ENCODE measurements at places on chromosomes 12 and 14.

- DNase-seq: no peak
Observed at GRCh38 chr12:61536525-61536924, 723.7 kb upstream of the USP15 start.

DNA sequence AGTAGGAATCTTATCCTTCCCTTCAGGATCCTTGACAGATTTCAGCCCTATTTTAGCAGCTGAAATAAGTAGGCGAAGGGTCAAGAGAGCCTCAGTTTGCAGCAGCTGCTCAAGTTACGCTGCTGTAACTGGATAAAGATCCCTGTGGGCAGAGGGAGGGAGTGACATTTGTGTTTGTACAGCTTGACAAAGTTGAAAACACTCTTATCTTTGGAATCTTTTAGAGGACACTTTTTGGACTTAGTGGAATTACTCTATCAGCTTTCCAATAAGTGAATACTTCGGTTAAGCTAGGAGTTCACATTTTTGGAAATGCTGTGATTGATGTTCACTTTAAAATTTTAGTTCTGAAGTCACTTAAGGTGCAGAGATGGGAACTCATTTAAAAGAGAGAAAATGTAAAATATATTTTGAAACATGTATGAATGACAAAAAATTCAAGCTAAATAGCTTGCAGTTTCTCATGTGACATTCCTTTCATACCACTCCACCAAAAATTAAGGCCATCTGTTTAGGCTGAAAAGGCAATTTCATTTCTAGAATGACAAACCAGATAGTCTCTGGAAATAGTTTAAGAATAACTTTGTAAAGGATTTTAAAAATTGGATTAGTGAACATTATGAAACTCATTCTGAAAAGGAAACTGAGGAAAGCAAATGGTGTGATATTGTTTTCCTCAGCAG, 55.2 kb downstream of the SLC38A4 start:
- DNase-seq: no peak

GRCh38 chr12:34298176-34298970, 276.1 kb downstream of the ALG10 start:
- no peak for DNase-seq

DNA sequence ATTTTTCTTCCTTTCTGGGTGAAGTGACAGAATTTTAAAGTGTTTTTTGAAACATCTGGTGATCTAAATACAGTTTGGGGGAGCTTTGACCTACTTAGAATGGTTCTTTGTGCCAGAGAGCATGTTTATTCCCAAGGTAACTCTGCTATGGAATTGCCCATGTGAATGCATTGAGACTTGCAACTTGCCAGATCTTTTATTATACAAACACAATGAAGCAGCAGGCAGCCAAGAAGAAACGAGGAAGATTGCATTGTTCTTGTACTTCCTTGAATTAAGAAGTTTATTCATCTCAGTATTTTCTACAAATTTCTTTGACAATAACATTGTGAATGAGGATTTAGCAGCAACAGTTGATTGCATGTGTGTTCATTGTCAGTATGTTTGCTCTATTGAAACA, 55.5 kb downstream of the FGD4 start:
- DNase-seq: no peak

Data from stimulated activated CD4-positive, alpha-beta T cell treated with anti-CD3 and anti-CD28 coated beads, Interleukin-12 subunit alpha, Interleukin-12 subunit beta, amount 100 ng/mL, for 24 hours (primary cell).